ENCODE measurements at places on chromosomes 3 and 15.

DNA sequence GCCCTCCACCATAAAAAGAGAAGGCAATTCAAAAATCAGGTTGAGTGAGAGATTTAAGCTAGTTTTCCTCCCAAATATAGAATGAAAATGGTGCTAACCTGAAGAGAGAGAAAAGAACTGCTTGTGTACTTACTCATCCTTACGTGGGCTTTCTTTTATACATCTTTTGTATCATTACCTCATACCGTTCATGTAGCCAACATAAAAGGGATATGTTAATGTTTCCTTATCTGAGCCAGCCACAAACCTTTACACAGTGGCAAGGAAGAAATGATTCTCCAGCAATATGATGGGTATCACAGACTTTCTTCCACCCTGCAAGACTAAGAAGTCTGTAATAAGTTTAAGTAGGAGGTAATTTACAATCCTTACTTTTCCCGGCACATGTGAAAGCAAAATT, 600.8 kb upstream of the ZNF385D start:
- no peak for DNase-seq

GRCh38 chr3:195140816-195141793, 129.9 kb downstream of the XXYLT1 start:
- no peak for DNase-seq

GRCh38 chr3:197718891-197719290, 17.8 kb downstream of the RUBCN start:
- DNase-seq, result no peak

DNA sequence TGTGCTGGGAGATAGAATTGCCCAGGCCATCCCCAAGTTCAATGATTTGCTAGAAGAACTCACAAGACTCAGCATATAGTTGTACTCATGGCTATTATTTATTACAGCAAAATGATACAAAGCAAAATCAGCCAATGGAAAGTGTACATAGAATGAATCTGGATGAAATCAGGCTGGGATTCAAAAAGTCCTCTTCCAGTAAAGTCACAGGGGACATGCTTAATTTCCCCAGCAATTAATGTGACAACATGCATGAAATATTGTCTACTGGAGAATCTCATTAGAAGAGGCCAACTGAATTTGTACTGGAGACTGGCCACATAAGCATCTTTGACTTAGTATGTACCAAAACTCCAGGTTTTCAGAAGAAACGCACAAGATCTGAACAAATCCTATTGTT, 1043.1 kb downstream of the NAALADL2 start:
- DNase-seq, result no peak

GRCh38 chr15:60385620-60386552, 11.9 kb downstream of the ANXA2 start:
- DNase-seq, result no peak

DNA sequence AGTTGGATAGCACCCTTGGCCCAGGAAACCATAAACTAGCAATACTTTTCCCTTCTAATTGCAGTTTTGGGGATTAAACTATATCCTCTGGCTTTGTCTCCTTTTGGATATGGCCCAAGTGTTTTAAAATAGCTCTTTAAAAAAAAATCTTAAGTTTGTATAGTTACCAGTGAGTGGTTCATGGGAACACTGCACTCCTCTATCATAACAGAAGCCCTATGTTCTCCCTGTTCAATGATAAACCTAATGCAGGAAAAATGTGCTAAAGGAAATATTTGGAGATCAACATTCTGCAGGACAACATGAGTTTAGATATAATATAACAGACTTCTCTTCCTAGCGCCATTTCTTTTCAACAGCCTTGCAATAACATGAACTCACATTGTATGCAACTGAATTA, 13.1 kb downstream of the MRPL47 start:
- no peak for DNase-seq

DNA sequence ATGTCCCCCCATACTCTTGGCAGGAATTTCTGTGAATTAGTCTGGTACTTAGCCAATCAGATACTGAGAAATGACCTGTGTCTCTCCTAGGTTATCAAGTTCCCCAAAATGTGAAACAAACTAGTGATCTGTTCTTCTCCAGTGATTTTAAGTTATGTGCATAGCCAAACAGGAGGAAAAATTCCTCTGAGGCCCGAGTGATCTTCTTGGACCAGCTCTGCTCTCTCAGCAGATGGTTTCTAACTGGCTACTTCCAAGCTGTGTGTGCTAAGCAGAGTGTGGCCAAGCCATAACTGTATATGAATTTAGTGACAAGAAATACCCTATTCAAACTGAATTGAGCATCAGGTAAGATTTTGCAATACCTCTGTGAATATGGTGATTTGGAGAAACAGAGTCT, 89.5 kb downstream of the GREM1 start:
- no peak for DNase-seq

DNA sequence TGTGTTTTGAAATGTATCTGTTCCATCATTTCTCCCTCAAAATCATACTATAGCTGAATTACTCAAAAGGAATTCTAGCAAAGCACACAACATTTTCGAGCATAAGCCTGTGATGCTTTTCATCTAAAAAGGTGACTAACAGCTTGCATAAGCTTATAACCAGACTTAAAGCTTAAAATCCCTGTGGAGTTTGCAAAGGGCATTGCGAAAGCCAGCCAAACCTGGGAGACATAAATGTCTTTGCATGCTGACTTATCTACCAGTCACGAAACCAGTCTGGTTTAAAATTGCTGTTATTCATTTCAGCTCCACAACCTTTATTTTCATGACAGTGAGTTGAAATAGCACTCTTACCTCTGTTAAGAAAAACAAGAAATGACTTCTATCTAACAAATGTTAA, 35.6 kb upstream of the LIPC start:
- no peak for DNase-seq

- DNase-seq, result no peak
Observed at GRCh38 chr3:43994657-43995546, 246.8 kb upstream of the TOPAZ1 start.

- DNase-seq, result no peak
Observed at GRCh38 chr15:99485153-99485961, 80.4 kb upstream of the MEF2A start.

DNA sequence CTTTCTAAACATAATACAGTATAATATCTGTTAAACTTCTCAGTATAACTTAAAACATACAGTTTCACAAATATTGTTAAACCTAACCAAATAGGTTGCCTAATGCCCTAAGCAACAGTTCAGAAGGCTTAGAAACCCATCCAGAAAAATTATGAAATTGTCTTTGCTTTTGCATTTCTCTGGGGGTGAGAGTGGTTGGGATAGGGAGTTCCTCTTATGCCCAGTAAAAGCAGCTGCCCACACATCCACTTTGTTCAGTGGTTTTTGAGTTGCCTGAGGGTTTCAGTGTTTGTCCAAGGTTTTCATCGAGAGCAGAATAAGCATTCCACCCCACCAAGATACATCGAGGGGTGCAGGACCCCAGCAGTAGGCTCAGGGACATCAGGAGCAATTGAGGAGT, 179.4 kb downstream of the CDIN1 start:
- no peak for DNase-seq

GRCh38 chr3:151899996-151900395, 26.6 kb downstream of the SUCNR1 start:
- DNase-seq, result no peak

DNA sequence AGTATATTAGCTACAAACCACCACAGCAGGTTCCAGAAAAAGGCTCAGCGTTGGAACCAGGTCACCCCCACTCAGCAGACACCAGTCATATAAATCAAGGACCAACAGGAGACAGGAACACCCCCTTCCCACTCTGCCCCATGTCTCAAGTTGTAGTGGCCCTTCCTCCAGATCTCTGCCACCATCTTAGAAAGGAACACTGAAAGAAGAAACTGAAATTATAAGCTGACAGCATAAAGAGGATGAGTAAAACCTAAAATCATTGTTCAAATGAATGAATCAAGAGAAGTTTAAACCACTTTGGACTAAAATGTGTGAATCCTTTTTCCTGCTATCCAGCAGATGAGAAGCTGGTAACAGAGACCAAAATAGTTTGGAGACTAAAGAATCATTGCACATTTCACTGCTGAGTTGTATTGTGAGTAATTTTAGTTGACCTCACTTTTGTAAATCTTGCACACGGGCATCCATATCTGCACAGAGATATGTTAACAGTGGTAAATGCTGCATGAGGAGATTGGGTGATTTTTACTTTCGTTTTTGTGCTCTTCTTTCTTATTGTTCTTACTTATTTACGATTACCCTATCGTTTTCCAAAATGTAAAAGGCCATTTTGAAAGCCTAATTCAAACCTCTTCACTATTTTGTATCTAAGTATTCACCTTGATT, 19.8 kb downstream of the CCR3 start:
- DNase-seq, result no peak

DNA sequence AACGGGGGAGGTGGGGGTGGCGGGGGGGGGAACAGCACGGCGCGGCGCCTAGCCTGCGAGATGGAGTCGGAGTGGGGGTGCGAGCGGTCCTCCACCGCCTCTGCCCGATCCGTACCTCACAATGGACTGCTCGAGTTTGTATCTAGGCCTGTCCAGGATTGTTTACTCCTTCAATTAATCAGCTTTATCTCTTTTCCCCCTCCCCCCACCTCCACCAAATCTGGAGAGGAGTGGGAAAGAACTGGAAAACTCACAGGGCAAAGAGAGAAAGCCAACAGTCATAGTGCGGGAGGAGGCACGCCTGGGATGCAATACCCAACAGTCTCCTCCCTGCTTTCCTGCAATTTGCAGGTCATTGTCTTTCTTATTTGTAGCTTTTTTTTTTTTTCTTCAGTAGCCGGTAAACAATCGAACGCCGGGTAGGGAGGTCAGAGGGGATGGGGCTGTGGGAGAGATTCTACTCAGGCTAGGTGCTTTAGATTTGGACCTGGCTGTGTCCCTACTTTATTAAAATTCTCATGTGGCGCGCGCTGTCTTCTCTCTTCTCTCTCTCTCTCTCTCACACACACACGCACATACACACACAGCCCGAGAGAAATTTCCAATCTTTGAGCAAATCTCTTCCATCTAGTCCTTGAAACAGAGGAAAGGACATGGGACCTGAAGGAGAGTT, 6.9 kb upstream of the MEIS2 start:
- no peak for DNase-seq

DNA sequence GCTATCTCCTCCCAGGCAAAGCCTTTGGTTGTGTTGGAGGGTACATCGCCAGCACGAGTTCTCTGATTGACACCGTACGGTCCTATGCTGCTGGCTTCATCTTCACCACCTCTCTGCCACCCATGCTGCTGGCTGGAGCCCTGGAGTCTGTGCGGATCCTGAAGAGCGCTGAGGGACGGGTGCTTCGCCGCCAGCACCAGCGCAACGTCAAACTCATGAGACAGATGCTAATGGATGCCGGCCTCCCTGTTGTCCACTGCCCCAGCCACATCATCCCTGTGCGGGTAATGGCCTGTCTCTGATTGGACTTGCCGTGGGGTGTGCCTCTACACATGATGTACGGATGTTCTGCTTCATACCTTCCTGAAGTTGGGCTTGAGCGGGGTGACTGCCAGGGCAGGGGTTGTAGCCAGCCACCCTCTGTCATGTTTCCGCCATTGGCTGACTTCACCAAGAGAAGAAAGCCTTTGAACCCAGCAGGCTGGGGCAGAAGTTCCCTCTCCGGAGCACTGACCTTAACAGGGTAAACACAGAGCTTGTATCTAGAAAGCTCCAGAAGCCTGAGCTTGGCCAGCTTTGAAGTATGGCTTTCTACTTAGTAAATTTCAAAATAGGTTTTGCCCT, 13.4 kb downstream of the ALAS1 start:
- DNase-seq, result no peak

DNA sequence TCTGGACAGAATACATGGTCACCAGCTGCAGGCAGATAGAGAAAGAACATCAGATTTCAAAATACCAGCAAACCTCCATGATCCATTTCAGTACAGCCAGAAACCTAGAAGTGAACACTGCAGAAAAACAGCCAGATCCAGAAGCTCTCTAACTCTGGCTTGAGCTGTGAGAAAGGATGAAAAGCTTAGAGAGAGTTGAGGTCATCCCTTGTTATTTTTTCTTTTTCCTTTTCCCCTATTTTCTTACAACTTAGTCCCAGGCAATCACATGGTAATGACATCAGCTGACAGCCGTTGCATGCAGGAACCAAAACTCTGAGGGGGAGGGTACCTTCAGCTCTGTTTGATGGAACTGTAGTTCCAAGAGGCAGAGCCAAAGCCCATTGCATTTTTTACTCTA, 113.2 kb downstream of the TCF12 start:
- no peak for DNase-seq

GRCh38 chr15:58562135-58562534, 130.3 kb downstream of the LIPC start:
- DNase-seq, result peak; percentile 77

GRCh38 chr15:28912422-28912821, 26.6 kb downstream of the APBA2 start:
- no peak for DNase-seq

- no peak for DNase-seq
Observed at GRCh38 chr3:147130461-147130860, 275.9 kb downstream of the ZIC4 start.

DNA sequence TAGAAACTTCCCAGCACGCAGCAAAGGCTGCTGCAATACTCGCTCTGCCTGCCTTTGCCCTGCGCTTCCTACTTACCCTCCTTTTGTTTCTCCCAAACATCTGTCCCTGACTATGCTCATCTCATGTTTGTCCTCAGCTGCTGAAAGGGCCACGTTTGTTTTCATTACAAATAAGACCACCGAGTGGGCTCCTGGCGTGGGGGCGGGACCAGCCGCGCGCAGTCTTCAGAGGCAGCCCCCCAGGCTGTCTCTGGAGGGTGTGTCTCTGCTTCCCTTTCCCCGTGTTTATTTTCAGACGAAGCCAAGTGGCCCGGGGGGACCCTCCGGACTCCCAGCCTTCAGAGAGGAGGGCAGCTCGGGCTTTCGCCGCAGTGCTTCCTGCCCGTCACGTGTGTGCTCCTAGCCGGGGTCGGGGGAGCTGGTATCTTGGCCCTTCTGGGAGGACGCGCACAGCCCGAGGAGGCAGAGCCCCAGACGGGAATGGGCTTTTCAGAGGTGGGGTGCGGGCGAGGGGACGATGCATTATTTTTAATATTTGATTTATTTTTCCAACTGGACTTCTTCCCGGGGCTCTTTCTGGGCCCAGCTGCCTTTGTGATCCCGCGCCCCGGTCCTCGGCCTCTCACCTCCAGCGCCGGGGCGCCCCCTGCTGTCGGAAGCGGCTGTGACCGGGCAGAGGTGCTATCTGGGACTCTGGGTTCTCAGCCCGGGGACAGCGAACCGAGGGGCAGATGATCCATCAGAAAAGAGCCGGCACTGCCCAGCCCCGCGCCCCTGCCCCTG, 70.0 kb upstream of the CGNL1 start:
- peak; percentile 68 for DNase-seq

GRCh38 chr15:88476635-88477060, 9.1 kb downstream of the MRPS11 start:
- DNase-seq, result peak; percentile 18

DNA sequence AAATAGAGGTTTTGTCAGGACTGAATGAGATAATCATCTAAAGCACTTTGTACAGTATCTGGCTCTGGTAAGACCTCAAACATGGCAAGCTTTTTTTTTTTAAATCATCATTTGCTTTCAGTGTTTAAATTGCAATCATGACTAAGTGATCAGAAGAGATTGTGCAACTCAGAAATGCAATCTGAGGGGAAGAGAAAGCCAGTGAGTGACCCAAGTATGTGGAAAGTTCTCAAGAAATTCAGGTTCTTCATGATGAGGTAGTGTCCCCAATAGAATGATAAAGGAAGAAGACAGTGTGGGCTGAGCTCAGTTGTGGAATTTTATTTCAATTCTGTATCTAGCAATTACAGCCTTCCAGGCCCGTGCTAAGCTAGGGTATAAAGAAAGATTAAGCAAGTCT, 132.2 kb upstream of the TBC1D5 start:
- DNase-seq, result no peak

- DNase-seq, result peak; percentile 71
Observed at GRCh38 chr3:114892880-114893279, 254.2 kb downstream of the ZBTB20 start.

- no peak for DNase-seq
Observed at GRCh38 chr3:46971742-46972141, 4.8 kb downstream of the CCDC12 start.
